Activated effector memory CD4-positive, alpha-beta T cell treated with Interleukin-2 at 50 U/mL for 16 hours (primary cell): ENCODE measurements at places on chromosomes 7 and 10.

DNA sequence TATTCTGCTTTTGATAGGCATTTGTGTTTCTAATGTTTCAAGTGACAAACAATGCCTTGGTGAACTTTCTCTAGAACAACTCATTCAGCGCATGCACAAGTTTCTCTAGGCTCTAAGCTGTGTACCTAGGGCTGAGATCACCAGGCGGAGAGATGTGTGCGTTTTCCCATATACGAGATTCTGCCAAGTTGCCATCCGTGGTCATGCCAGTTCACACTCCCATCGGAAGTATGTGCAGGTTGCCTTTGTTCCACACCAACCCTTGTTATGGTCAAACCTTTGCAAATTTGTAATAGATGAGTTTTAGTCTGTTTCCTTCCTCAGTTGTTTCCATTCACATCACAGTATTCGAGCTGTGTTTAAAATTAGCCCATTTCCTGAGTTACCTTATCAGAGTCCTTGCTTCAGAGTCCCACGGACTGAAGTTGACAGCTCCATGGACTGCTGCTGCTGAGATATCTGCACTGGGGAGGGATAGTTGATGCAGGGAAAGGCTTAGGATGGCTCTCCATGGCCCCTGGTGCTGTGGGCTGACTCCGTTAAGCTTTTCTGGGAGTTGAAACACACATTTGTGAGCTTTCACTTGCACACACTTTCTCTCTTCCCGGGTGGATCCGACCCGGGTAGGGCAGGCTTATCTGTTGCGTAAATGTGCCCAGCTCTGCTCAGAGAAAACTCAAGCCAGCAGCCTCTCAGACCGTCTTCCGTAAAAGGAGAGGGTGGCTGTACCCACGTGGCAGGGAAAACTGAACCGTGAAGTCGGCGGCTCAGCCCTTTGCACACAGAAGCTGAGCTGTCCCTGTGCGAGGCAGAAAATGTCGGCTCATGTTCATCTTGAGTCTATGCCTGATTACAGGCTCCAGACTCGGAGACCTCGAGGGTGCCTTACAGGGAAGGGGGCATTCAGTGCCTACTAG is 49.4 kb downstream of the HK1 start:
- DNase-seq = no peak

GRCh38 chr10:11876805-11877590 is 53.8 kb downstream of the PROSER2 start:
- DNase-seq = no peak

DNA sequence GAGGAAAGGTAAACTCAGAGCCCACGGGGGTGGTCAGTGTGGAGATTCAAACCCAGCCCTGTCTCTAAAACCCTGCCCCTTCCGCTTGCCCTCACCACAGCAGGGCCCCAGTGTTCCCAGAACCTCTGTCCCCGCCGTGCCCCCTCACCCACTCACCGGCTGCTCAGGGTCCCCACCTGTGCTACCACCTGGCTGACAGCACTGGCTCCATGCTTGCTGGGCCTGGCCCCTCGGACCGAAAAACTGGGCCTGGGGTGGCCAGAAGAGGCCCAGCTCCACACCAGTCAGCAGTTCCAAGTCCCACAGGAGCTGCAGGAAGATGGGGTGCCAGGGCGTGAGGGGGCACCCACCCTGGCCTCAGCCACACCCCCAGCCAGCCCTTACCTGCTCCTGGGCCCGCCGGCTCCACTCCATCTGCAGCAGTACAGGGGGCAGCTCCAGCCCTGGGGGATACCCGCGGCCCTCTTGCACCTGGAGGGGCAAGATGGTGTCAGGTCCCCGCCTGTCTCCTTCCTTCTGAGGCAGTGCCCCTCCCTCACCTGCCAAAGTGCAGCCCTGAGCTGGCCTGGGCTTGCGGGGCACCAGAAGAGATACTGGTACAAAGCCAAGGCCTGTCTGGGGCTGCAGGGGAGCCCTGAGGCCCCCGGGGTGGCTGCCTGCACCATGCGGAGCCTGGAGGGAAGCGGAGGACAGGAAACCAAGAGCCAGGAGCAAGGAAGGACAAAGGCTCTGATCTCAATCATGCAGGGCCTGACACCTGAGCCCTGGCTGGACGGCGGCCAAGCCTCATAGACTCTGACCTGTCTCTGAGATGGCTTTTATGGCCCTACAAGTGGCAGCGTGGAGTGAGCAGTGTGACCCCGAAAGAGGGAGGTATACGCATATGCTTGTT is 11.7 kb downstream of the ATP6V1F start:
- DNase-seq = no peak

- no peak for DNase-seq
Observed at GRCh38 chr10:95354110-95354509, 63.3 kb upstream of the PDLIM1 start.

- peak; percentile 4 for DNase-seq
Observed at GRCh38 chr10:78852466-78853240, 216.1 kb upstream of the ZMIZ1 start.

DNA sequence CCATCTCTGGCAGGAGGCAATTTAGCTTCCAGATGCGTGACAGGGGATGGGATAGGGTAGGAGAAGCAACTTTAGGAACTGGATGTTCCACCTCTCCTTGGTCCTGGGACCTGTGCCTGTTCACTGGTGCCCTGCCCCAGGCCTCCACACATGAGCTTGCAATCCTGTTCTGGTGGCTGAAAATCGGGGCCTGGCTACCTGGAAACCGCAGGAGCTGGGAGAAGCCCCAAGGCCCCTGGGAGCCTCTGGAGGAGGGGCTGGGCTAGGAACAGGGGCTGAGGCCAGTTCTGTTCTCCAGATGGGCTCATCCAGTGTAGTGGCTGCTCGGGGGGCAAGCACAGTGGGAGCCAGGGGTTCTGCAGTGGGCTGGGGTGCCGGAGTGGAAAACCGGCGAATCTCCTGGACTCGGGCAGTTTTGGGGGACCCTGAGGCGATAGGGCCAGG is 5.3 kb upstream of the MYOZ1 start:
- DNase-seq = no peak

GRCh38 chr10:1166828-1167275 is 110.7 kb downstream of the WDR37 start:
- no peak for DNase-seq

DNA sequence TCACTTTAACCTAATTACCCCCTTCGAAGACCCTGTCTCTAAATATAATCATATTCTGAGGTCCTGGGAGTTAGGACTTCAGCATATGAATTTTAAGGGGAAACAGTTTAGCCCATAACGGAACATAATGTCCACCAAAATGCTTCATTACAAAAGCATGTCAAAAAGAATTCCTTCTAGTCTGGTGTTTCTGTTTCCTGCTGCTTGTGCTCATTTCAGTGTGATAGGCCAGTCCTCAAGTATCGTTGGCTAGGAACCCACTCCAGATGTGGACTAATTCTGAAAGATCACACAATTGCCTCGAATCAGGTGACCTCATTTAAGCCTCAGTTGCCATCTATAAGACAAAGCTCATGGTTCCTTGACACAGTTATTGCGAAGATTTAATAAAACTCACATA is 29.6 kb downstream of the INPP5F start:
- no peak for DNase-seq

GRCh38 chr10:18619016-18619415 is 32.4 kb downstream of the NSUN6 start:
- no peak for DNase-seq

DNA sequence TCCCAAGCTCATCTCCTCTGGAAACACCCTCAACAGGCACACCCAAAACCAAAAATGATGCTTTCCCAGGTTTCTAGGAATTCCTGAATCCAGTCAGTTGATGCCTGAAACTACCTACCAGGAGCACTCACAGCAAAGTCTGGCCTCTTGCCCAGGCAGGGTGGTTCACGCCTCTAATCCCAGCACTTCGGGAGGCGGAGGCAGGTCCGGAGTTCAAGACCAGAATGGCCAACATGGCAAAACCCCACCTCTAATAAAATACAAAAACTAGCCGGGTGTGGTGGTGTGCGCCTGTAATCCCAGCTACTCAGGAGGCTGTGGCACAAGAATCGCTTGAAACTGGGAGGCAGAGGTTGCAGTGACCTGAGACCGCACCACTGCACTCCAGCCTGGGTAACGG is 1.9 kb downstream of the MAD1L1 start:
- no peak for DNase-seq

DNA sequence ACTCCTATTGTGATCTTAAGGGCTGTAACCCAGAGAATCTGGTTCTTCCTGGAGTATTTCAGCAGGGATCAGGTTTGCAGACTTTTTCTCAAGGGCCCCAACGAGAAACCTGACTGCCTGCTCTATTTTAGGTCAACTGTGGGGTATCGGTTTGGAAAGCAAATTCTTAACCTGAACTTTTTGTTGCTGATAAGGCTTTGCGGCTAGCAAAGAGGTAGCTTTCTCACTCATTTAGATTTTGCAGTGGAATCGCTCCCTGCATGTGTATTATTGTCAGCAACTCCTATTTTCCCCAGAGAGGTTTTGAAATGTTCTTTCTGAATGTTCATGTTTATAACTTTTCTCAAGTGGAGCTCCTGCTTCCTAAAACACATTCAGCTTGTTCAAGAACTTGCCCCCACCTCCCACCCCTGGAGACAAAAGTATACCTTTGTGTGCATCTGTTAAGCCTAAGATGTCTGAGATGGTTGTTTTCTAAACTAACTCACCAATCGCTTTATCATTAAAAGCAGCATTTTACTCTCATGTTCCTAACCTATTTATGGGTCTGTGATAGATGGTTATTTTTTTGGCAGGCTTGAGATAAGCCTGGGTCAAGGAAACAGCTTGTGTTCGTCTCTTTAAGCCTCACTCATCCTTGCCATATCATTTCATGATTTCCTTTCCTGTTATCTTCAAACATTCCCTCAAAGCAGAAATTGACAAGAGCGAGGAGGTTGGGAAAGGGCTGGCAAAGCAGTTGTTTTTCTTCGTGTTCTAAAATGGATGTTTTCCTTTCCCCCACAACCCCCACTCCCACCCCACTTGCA is 129.8 kb downstream of the BAMBI start:
- no peak for DNase-seq

DNA sequence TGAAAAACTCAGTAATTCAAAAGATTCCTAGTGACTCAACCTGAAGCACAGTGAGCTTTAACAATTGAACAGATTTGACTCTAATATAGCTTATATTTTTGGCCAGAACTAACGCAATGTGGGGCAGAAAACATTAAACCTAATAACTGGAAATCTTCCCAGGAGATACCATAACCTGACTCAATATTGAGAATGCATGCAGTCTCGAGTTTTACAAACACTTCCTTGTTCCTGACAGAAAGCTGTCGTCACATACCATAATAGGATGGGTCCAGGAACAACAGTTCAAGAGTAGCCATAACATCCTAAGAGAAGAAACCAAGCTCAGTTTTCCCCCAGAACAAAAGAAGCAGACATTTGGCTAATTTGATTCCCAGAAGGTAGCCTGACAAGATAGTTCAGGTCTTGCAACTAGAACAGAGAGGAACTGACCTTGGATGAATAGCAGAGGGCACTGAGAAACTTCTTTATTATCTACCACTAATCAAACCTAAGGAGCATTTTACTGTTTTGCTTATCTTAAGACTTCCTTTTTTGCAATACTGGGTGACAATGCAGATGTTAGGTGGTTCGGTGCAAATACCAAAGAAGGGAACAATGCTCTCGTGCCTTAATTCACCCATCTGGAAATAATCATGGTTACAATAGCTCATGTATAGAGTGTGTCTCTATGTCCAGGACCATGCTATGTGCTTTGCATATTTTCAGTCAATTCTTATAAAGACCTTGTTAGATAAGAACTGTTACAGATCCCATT is 38.6 kb upstream of the ACSL5 start:
- DNase-seq = no peak

GRCh38 chr10:99297033-99297432 is 32.1 kb upstream of the CNNM1 start:
- no peak for DNase-seq

DNA sequence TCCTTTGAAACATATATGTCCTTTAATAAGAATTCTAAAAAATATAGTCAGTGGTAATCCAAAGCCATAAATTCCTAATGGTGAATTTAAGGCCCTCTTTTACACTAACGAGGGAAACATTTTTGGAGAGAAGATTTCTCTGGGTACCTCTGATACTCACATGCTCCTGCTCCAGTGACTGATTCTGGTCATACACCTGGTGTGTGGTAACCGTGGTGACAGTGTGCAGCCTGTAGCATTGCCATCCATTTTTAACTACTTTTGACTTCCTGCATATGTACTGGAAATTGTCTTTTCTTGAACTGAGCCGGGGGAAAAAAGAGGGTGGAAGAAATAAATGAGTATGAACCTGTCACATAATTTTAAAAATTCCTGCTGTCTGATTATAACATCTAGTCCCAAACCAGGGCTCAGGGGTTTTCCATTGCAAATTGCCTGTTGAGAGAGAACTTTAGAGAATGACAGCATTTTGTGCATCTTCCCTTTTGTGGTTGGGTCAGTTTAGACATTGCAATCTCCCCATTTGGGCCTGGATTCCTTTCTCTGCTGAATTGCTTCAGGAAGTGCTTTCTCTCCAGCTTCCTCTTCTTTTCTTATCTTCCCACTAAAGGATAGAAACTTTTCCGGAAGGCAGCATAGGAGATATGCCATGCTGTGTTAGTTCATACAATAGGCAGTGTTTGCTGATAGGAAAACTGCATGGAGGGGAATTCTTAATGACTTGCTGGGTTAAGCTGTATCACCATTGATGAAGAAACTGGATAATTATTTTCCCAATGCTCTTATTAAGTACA is 125.5 kb downstream of the GRM3 start:
- DNase-seq = no peak

- DNase-seq = no peak
Observed at GRCh38 chr10:83680470-83680891, 458.8 kb upstream of the GHITM start.

DNA sequence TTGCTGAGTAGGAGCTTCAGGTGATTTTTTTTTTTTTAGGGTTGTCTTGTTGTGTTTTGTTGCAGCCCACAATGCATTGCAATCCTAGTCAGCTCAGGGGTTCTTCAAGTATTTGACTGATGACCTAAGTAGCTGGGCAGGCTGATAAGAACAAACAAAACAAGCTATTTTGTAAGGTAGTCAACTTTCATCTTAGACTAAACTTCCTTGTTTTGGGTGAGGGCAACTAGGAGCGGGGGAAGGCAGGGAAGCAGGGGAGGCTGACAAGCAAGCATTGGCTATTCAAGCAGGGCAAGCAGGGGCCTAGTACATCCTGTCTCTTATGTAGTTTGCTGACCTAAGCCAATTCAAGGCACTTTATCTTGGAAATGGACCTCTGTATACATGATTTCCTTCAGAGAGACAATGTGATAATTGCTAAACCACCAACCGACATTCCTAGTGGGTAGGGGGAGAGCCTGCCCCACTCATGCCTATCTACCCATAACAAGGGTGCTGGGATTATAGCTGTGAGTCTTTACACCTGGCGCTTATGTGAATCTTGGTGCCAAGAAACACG is 163.3 kb upstream of the PRKCQ start:
- no peak for DNase-seq

DNA sequence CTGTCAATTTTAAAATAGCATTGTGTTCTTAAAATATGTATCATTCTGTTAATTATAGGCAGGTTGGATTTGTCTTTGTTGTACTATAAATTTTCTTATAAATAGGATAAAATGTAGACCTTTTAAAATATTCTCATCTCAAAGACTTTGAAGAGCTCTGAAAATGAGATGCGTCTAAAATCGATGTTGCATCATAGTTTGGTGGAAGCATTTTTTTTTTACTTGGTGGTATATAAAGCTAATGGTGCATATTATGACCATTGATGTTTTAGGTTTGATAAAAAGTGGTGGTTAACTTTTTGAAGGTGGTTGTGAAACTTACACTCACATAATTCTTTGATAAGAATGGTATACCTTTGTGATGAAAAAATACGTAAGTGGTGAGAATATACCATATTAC is 69.1 kb downstream of the ZNRF2 start:
- DNase-seq = no peak

GRCh38 chr10:22308390-22308789 is 7.8 kb upstream of the COMMD3 start:
- DNase-seq = no peak

GRCh38 chr10:4698075-4698474 is 127.9 kb upstream of the AKR1E2 start:
- DNase-seq = no peak
